Pancreas (tissue), 10 donors: ENCODE measurements at places on chromosomes 7 and 10. TPM values are rescaled to one million over a fixed set of nuclear protein-coding genes. Genes with fewer than 3 reads are reported as not detected.
A peak's percentile ranks its signal among the peaks of the same experiment; 100 is the strongest.

GRCh38 chr7:136086712-136087111 lies 109.6 kb upstream of the MTPN start:
- peak overlapping the region; percentile 51 for H3K4me3 ChIP-seq
- H3K4me1 ChIP-seq = peaks cover 5% of the 10 kb centered on the region
- no peak overlapping the region for H3K27ac ChIP-seq
- no peaks in the 10 kb centered on the region for H3K27me3 ChIP-seq

DNA sequence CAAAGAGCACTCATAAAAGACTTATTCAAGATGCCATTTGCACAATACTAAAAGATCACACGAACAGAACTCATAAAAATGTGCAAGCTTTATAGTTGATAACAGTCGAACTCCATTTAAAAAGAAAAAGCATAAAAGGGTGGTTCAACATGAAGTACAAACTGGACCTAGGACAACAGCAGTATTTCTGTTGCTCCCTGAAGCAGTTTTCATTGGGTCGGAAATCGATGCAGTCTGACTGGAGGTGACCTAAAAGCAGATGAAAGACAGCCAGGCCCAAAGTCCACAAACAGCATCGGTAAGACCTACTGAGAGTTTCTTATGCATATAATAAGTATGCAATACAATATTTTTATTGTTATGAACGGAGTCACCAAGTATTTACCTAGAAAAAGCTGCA lies 23.9 kb downstream of the FAM171A1 start:
- H3K4me1 ChIP-seq = no peaks in the 10 kb centered on the region
- H3K4me3 ChIP-seq = no peak overlapping the region
- DNase-seq = no peak
- no peak overlapping the region for H3K27ac ChIP-seq

DNA sequence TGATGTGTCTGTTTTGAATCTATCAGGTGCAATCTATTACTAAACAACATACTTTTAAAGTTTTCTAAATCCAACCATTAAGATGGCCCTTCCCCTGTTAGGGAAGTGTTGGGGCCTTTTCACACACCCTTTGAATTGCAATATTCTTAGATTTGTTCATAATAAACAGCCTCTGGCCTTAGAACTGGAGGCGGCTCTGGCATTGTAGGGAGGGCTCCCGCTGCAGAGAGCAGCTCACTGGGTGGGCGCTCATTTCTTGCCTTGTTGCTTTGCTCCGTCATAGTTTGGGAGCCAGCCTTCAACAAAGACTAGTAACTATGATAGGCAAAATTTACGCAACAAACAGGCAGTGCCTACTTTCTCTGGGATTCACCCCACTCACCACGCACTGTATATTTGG lies 4.2 kb upstream of the HOXA10 start:
- H3K4me3 ChIP-seq = no peak overlapping the region
- peaks cover 3% of the 10 kb centered on the region for H3K4me1 ChIP-seq
- H3K36me3 ChIP-seq = no peaks in the 10 kb centered on the region

DNA sequence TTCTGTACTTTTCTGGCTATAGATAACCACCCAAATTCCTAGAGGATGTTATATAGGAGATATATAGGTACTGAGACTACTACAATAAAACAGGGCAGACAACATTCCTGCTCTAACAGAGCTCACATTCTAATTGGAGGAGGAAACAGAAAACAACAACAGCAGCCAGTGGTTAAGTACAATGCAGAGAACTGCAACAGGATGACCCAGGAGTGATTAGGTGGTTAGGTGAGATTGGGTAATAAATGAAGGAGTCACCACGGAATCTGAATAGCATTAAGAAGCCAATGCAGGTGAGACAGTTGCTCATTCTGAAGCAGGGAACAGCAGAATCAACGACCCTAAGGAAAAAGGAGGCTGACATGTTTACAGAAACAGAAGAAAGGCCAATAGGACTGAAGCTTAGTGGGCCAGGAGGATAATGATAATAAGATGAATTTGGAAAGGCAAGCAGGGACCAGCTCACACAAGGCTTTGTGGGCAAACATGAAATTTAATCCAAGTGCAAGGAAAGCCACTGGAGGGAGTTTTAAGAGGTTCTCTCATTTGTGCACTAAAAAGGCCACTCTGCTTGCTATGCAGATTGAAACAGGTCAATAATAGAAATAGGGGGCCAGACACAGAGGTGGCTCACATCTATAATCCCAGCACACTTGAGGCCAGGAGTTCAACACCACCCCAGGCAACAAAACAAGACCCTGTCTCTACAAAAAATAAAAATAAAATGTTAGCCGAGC lies 16.9 kb upstream of the REEP3 start:
- H3K27ac ChIP-seq = no peak overlapping the region
- H3K27me3 ChIP-seq = no peaks in the 10 kb centered on the region
- DNase-seq = no peak
- H3K36me3 ChIP-seq = no peaks in the 10 kb centered on the region
- no peak overlapping the region for H3K4me3 ChIP-seq

DNA sequence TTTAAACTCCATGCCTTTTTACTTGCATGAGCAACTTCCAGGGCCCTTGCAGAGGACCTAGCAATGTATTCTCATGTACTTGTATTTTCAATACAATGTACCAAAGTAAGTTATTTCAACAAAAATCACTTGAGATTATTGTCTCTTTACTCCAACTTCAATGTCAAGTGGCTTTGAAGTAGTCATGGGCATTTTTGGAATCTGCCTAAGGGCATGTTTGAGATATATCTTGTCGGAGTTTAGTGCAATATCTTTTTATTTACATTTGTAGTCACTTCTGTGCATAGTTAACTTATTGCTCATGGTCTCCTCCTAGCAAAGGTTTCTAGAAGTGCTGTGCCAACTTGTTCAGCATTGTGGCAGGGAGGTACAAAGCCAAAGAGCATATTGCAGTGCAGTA lies 508.7 kb upstream of the SEMA3D start:
- H3K27me3 ChIP-seq = no peaks in the 10 kb centered on the region
- H3K4me3 ChIP-seq = no peak overlapping the region
- no peak overlapping the region for H3K27ac ChIP-seq
- H3K36me3 ChIP-seq = no peaks in the 10 kb centered on the region
- peaks cover 9% of the 10 kb centered on the region for H3K4me1 ChIP-seq
- DNase-seq = no peak

- H3K4me1 ChIP-seq = no peaks in the 10 kb centered on the region
- no peak overlapping the region for H3K27ac ChIP-seq
- H3K27me3 ChIP-seq = no peaks in the 10 kb centered on the region
- no peak overlapping the region for H3K4me3 ChIP-seq
- H3K36me3 ChIP-seq = no peaks in the 10 kb centered on the region
These were observed 1245.7 kb upstream of the SORCS1 start for GRCh38 chr10:108410236-108410635.

GRCh38 chr10:37748170-37748569 lies 109.2 kb downstream of the ZNF248 start:
- H3K4me1 ChIP-seq = no peaks in the 10 kb centered on the region
- no peaks in the 10 kb centered on the region for H3K36me3 ChIP-seq

DNA sequence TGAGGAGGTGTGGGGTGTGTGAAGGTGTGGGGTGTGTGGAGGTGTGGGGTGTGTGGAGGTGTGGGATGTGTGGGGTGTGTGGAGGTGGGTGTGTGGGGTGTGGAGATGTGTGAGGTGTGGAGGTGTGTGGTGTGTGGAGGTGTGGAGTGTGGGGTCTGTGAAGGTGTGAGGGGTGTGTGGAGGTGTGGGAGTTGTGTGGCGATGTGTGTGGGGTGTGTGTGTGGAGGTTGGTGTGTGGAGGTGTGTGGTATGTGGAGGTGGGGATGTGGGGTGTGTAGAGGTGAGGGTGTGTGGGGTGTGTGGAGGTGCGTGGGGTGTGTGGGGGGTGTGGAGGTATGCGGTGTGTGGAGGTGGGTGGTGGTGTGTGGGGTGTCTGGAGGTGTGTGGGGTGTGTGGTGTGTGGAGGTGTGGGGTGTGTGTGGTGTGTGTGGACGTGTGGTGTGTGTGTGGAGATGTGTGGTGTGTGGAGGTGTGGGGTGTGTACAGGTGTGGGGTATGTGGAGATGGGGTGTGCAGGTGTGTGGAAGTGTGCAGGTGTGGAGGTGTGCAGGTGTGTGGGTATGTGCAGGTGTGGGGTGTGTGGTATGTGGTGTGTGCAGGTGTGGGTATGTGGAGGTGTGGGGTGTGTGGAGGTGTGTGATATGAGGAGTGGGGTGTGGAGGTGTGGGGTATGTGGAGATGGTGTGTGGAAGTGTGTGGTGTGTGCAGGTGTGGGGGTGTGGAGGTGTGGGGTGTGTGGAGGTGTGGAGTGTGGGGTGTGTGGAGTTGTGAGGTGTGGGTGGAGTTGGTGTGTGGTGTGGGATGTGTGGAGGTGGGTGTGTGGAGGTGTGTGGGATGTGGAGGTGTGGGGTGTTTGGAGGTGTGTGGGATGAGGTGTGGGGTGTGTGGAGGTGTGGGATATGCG lies 34.5 kb downstream of the SPDYE17 start:
- no peaks in the 10 kb centered on the region for H3K27me3 ChIP-seq
- no peaks in the 10 kb centered on the region for H3K36me3 ChIP-seq
- H3K4me1 ChIP-seq = no peaks in the 10 kb centered on the region
- no peak overlapping the region for H3K27ac ChIP-seq
- H3K4me3 ChIP-seq = no peak overlapping the region

DNA sequence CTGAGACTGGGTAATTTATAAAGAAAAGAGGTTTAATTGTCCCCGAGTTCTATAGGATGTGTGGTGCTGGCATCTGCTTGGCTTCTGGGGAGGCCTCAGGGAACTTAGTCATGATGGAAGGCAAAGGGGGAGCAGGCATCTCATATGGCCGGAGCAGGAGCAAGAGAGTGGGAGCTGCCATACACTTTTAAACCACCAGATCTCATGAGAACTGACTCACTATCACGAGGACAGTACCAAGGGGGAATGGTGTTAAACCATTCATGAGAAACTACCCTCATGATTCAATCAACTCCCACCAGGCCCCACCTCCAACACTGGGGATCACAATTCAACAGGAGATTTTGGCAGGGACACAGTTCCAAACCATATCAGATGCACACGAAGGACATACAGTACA lies 199.9 kb upstream of the DPP6 start:
- no peak for DNase-seq
- peaks cover 3% of the 10 kb centered on the region for H3K27me3 ChIP-seq
- no peaks in the 10 kb centered on the region for H3K4me1 ChIP-seq

The MYH16 gene
- total RNA-seq = not detected

The KIAA1217 gene
- 25.3 TPM for total RNA-seq

The PWWP2B gene
- 34.0 TPM for total RNA-seq

The OPN4 gene
- total RNA-seq = not detected

The IRF5 gene
- 12.4 TPM for total RNA-seq

The TMEM213 gene
- 0.16 TPM for total RNA-seq

The IFIT2 gene
- total RNA-seq = 1.9 TPM
